ENCODE measurements at places on chromosomes 16 and 17.

DNA sequence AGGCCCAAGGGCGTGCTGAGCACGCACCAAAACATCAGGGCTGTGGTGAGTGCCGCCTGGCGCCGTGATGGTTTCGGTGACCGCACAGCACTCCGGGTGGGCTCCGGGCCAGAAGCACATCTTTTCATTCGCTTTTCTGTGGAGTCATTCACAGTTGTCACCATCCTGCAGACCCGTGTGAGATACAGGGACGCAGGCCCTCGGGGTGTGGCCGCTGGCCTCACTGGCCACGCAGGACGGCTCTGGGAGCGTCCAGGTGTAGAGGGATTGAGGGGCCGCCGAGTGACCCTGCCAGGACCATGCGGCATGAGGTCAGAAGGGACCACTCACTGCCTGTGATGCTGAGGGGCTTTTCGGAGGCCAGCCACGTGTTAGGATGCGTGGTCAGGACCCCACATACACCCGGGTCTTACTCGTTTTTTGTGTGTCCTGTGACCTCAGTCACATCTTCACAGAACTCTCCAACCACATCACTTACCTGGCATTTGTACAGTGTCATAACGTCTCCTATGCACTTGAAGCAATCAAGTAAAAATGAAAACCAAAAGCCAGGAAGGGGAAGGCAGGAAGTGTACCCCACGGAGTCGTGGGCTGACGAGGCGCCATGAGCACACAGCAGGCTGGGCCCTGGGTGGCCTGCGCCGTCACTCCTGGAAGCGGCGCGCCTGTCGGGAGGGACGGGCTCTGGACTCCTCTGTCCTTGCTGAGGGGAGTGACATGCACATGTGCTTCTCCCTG is 7.8 kb downstream of the ACSF3 start:
- no peak for DNase-seq

DNA sequence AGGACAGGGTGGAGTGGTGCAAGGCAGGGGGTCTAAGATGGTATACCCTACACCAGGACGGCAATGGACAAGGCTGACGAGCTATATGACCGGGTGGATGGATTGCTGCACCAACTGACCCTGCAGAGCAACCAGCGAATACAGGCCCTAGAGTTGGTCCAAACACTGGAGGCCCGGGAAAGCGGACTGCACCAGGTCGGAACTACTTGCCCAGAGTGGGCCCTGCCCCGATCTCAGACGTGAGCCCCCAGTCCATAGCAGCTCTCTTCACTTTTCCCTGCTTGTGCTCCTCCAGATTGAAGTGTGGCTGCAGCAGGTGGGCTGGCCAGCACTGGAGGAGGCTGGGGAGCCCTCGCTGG is 3.1 kb downstream of the PLEKHG4 start:
- no peak for DNase-seq

DNA sequence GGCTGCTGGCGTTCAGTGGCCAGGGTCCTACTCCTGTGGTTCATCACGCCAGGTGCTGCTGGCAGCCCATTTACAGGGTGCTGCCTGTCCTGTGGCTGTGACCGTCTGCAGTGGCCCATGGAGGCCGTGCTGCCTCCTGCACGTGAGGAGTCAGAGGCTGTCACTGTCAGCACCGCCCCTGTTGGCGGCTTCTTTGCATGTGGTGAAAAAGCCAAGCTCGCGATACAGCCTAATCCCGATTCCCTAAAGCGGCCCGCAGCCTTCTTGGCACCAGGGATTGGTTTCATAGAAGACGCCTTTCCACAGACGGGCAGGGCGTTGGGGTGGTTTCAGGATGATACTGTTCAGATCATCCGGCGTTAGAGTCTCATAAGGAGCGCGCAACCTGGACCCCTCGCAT is 35.3 kb downstream of the RAB11FIP3 start:
- no peak for DNase-seq

GRCh38 chr17:82063424-82064415 is 1.9 kb downstream of the DUS1L start:
- no peak for DNase-seq

GRCh38 chr16:77308163-77308561 is 109.0 kb downstream of the SYCE1L start:
- no peak for DNase-seq

DNA sequence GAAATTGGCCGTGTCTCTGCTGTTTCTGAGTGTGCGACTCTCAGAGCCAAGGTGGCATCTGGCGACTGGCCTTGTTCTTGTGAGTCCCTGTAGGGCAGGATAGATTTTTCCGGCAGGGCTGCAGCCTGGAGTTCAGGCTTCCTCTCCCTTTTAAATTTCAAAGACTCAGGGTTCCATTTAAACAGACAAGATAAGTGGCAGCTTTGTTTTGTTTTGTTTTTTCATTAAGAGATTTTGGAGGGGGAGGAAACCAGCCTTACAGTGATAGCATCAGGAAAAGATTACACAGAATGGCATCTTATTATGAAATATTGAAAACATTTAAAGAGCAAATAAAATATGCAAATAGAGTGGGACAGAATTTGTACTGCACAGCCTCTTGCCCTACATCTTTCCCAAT is 151.3 kb downstream of the RPTOR start:
- no peak for DNase-seq

- DNase-seq, result no peak
Observed at GRCh38 chr16:18069683-18070082, 266.9 kb downstream of the NPIPA8 start.

GRCh38 chr16:12311309-12311708 is 334.8 kb downstream of the SNX29 start:
- no peak for DNase-seq

- no peak for DNase-seq
Observed at GRCh38 chr16:13100970-13101369, 199.6 kb downstream of the SHISA9 start.

DNA sequence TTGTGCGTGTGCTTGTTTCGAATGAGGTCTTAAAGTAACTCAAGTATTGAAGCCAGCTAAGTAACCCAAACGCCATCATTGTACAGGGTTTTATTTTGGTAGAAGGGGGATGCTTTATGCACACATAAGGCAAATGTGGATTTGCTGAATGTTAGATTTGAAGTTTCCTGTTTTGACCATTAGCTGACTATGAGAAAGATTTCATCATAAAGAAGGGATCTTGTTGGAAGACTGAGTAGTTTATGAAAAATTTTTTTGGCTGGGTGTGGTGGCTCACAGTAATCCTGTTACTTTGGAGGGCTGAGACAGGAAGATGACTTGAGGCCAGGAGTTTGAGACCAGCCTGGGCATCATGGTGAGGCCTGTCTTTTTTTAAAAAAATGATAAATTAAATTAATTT is 10.0 kb upstream of the ZFP3 start:
- DNase-seq, result no peak

DNA sequence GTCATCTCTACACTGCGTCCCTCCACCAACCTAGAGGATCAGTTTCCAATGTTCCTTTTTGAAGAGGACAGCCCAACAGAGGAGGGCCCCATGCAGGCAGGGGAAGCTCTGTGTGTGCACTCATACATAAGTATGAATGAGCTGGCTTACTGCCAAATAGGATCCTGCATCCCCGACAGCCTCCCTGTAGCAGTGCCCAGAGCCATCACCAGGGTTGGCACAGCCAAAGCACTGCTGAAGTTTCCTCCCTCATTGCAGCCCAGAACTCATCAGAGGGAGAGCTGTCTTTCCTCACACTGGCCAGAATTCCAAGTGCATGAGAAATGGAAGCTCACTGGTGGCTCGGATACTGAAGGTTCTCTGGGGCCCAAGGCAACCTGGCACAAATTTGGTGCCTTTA is 114.4 kb downstream of the ASIC2 start:
- DNase-seq, result no peak

- no peak for DNase-seq
Observed at GRCh38 chr17:40996829-40997228, 2.9 kb upstream of the KRTAP3-3 start.

GRCh38 chr16:22425036-22425801 is 50.8 kb upstream of the CDR2 start:
- DNase-seq, result no peak

- DNase-seq, result no peak
Observed at GRCh38 chr17:68957944-68958343, 2.8 kb upstream of the ABCA8 start.

- no peak for DNase-seq
Observed at GRCh38 chr16:27181019-27181790, 22.1 kb upstream of the KDM8 start.

- no peak for DNase-seq
Observed at GRCh38 chr17:79237448-79238053, 162.9 kb downstream of the ENGASE start.

DNA sequence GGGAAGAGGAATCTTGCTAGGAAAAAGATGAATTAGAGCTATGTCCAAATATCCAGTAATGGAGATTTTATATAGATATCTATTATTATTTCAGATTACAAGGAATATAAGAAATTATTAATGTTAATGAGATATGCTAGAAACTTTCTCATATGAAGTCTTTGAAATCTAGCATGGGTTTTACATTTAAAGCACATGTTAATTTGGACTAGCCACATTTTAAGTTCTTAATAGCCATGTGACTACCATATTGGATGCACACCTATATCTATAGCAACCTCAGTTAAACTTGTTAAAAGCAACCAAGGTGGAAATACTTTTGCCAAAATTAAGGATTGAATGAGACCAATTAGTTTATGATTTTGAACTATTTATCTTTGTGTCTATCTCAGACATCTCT is 86.7 kb upstream of the CNTNAP4 start:
- no peak for DNase-seq

- no peak for DNase-seq
Observed at GRCh38 chr16:29708917-29709600, 30.1 kb downstream of the QPRT start.

DNA sequence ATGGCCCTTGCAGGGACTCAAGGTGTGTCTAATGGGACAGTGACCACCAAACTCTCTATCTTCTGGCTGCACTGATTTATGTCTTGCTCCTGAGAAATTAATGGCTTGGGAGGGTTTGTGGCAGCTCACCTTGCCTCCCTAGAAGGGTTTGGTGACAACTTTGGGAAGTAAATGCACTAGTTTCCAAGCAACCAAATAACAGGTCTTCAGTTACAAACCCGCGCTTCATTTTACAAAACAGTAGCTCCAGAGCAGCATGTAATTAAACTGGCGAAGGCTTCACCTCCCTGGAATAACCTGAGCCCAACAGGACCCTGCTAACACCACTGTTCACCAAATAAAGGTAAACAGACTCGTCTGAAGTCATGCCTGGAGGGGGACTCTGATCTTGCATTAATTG is 318.3 kb downstream of the SLC39A11 start:
- DNase-seq, result no peak

GRCh38 chr17:78356101-78356713 is 3.7 kb downstream of the SOCS3 start:
- no peak for DNase-seq

- DNase-seq, result no peak
Observed at GRCh38 chr16:8950580-8951077, 13.1 kb downstream of the USP7 start.

GRCh38 chr16:77459534-77460254 is 24.9 kb upstream of the ADAMTS18 start:
- no peak for DNase-seq

- DNase-seq, result no peak
Observed at GRCh38 chr17:13311306-13311705, 290.4 kb downstream of the HS3ST3A1 start.

- DNase-seq, result no peak
Observed at GRCh38 chr16:17474037-17474436, 3.3 kb upstream of the XYLT1 start.

- DNase-seq, result no peak
Observed at GRCh38 chr17:62807812-62808575, at the start of gene MARCHF10. Gene MARCHF10, minus strand, starts transcription at chr17:62808314. Its CDS starts 6,579 bp downstream, at chr17:62801735.

- DNase-seq, result no peak
Observed at GRCh38 chr17:63474586-63475460, 2.0 kb upstream of the ACE start.

GRCh38 chr17:17328251-17328650 is 25.1 kb downstream of the NT5M start:
- no peak for DNase-seq

DNA sequence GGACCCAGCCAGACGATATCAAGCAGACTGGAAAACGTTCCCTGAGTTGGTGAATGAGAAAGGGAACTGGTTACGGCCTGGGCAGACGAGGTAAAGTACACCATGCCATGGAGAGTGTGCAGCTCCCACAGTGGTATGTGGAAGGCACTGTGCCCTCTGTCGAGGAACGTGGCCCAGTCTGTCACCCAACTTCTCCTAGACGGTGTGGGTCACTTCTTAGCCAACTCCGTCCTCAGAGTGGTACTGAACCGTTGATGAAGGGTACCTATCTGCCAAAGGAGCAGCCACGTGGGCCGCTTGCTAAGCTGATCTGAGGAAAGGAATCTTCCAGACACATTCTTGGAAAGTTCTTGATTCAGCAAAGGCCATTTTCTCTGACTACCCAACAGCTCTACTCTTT is 56.0 kb upstream of the AXIN2 start:
- DNase-seq, result no peak

DNA sequence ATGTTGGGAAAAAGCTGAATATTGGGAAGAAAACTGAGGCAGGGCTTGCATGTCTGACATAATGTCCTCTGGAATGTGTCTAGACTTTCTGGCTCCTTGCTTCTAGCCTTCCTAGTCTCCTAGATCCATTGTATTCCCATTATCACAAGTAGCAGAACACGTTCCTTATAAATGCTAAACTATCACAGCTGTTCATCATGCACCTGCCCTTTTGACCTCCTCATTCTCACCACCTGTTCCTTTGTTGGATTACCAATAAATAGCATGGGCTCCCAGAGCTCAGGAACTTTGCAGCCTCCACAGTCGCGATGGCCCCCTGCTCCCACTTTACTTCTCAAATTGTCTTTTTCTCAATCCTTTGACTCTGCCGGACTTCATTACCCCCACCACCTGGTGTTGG is 49.7 kb downstream of the ACSM1 start:
- no peak for DNase-seq

DNA sequence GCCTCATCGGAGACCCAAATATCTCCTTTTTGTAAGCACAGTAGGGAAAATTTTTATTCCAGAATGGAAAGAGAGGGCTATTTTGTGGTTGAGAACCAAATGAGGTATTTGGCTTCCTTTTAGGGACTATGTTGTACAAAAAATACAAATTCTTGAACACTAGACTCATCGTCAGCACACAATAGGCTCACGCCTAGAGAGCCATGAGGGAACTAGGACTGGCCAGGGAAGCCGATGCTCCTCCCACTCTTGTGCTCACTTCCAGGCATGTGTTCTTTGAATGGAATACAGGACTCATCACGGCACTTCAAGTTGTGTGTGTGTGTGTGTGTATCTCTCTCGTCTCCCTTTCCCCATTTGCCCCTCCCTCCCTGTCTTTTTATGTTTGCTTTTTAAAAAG is 17.8 kb upstream of the BLMH start:
- no peak for DNase-seq

- DNase-seq, result no peak
Observed at GRCh38 chr16:50368410-50369132, at the start of gene BRD7. Gene BRD7, minus strand, starts transcription at chr16:50368988. Its CDS starts 214 bp downstream, at chr16:50368774.
